H9 (cell line): ENCODE measurements at places on chromosomes 16 and 17. TPM values are rescaled to one million over a fixed set of nuclear protein-coding genes. Genes with fewer than 3 reads are reported as not detected.
A peak's percentile ranks its signal among the peaks of the same experiment; 100 is the strongest.

- DNase-seq: no peak
These were observed 147.3 kb downstream of the SNX11 start for GRCh38 chr17:48254896-48255295.

- no peak for DNase-seq
These were observed 29.9 kb downstream of the MIS12 start for GRCh38 chr17:5516060-5516792.

RNF112 gene
- 0.81 and 1.1 TPM in 2 replicates for total RNA-seq

DNA sequence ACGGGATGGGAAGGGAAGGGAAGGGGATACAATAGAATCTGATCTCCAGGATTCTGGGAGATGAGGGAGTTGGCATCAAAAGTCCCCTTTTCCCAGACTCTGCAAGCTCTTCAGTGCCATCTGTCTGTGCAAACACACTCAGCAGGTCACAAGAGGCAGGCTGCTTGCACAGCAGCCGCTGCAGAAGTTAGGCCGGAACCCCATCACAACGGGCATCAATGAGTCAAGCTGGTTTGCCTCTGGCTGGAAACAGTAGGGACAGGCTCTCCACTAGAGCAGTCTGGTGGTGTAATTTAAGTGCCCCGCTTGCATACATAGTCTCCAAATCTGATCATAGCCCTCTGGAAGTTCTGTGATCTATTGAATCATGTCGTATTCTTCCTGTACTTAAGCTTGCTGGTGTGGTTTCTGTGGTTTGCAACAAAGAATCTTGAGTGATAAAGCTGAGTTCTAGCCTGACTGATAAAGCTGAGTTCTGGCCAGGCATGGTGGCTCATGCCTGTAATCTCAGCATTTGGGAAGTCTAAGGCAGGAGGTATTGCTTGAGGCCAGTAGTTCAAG lies 33.7 kb upstream of the KDM8 start:
- peak; percentile 40 for DNase-seq

DNA sequence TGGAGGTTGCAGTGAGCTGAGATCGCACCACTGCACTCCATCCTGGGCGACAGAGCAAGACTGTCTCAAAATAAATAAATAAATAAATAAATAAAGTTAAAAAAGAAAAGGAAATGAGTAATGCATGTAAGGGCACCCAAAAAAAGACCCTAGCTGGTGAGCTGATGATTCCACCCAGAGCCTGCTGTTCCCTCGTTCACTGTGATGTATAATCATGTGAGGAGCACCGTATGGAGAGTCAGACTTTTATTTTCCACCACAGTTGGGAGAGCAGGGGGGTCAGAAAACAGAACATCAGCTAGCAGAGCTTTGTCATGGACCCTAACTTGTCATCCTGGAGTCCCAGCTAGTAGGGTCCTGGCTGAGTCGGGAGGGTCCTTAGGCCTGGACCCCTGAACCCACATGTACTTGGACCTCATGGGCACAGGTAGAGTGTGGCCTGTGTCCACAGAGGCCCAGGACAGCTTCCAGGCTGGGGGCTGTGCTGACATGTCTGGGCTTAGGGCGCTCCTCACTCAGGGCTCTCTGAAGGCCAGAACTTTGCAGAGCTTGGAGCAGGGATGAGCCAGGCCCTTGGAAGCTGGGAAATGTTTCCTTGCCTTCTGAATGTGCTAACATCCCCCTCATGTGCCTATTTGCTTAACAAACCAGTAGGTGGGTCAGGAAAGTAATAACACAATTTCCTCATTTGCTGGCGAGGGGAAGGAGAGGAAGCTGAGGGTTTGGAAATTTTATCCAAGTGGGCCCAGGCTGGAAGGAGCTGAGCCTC lies 18.8 kb upstream of the LASP1NB start:
- DNase-seq: no peak

HIGD1B gene
- not detected in 2 replicates for total RNA-seq
